ENCODE measurements at places on chromosomes 5 and 9. TPM values are rescaled to one million over a fixed set of nuclear protein-coding genes. Genes with fewer than 3 reads are reported as not detected.

GRCh38 chr5:17230808-17231525 lies 13.5 kb downstream of the BASP1 start:
- H3K36me3 ChIP-seq = peaks cover 15% of the 10 kb centered on the region
- peaks cover 3% of the 10 kb centered on the region for H3K27me3 ChIP-seq
- H3K4me1 ChIP-seq = peaks cover 32% of the 10 kb centered on the region
- DNase-seq = no peak

- H3K27ac ChIP-seq = peak overlapping the region; percentile 9
- peaks cover 12% of the 10 kb centered on the region for H3K27me3 ChIP-seq
- peaks cover 12% of the 10 kb centered on the region for H3K36me3 ChIP-seq
- DNase-seq = no peak
- H3K4me1 ChIP-seq = peaks cover 13% of the 10 kb centered on the region
These were observed 74.9 kb upstream of the PHYKPL start for GRCh38 chr5:178307267-178308045.

DNA sequence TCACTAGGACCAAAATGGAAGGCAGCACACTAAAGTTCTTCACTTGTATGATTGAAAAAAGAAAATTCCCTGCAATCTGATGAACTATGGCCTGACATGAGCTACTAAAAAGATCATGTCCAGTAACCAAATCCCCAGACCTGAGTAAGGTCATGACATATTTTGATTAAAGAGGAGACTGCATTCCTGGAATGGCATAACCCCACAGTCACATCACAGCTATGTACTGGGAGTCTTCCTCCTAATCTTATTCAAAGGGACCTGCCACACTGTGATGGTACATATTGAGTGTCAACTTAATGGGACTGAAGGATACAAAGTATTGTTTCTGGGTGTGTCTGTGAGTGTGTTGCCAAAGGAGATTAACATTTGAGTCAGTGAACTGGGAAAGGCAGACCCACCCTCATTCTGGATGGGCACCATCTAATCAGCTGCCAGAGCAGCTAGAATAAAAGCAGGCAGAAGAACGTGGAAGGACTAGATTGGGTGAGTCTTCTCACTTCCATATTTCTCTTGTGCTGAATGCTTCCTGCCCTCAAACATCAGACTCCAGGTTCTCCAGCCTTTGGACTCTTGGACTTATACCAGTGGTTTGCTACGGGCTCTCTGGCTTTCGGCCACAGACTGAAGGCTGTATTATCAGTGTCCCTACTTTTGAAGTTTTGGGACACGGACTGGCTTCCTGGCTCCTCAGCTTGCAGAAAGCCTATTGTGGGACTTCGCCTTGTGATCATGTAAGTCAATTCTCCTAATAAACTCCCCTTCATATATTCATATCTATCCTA lies 345.0 kb downstream of the TMEM38B start:
- H3K27me3 ChIP-seq = peaks cover 2% of the 10 kb centered on the region
- H3K4me1 ChIP-seq = no peaks in the 10 kb centered on the region
- no peak for DNase-seq
- no peaks in the 10 kb centered on the region for H3K36me3 ChIP-seq
- H3K27ac ChIP-seq = no peak overlapping the region

GRCh38 chr9:137007108-137007815 lies 10.9 kb upstream of the CLIC3 start:
- H3K27ac ChIP-seq = no peak overlapping the region
- no peak overlapping the region for H3K4me3 ChIP-seq
- no peaks in the 10 kb centered on the region for H3K4me1 ChIP-seq

Gene PHYHD1
- 10.3 TPM for total RNA-seq

DNA sequence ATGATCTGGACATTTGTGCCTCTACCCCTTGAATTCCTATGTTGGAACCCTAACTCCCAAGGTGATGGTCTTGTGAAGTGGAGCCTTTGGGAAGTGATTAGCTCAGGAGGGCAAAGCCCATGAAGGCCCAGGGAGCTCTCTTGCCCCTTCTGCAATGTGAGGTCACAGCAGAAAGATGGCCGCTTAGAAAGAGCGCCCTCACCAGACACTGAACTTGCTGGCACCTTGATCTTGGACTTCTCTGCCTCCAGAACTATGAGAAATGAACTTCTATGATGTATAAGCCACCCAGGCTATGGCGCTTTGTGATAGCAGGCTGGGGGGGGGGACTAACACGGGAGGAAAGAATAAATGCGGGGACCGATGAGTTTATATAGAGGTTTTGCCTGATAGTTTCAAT lies 45.3 kb downstream of the AGXT2 start:
- no peak overlapping the region for H3K4me3 ChIP-seq
- no peak for DNase-seq
- no peaks in the 10 kb centered on the region for H3K36me3 ChIP-seq
- peaks cover 2% of the 10 kb centered on the region for H3K27me3 ChIP-seq
- H3K4me1 ChIP-seq = no peaks in the 10 kb centered on the region

DNA sequence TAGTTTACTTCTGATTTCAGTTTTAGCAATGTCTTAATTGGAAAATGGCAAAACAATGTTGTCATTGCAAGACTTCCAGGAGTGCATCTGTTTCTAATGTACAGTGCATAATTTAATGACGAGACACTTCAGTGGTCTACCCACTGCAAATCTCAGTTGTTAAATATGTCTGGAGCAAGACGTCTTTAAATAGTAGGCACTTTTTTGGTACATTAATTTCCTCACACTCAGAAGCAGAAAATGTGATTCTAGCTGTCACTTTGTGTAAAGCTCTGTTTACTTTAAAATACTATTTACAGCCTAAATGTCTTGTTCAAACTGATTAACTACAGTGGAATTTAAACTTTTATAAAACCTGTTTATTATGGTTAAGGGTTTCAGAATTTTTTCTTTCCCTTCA lies 815.5 kb downstream of the TLE1 start:
- no peaks in the 10 kb centered on the region for H3K27me3 ChIP-seq
- H3K36me3 ChIP-seq = no peaks in the 10 kb centered on the region
- DNase-seq = no peak
- H3K4me1 ChIP-seq = no peaks in the 10 kb centered on the region
- no peak overlapping the region for H3K27ac ChIP-seq

Gene IFNA2
- total RNA-seq = not detected

Gene OR1J1
- not detected for total RNA-seq

Gene PELO
- total RNA-seq = 31.0 TPM

Gene HEMGN
- total RNA-seq = 0.44 TPM

- H3K4me3 ChIP-seq = no peak overlapping the region
- H3K36me3 ChIP-seq = peaks cover 4% of the 10 kb centered on the region
- H3K4me1 ChIP-seq = no peaks in the 10 kb centered on the region
- no peak for DNase-seq
- H3K27me3 ChIP-seq = peaks cover 6% of the 10 kb centered on the region
- H3K27ac ChIP-seq = no peak overlapping the region
These were observed 373 bp downstream of the FBXW5 start for GRCh38 chr9:136944212-136944518.

- no peak overlapping the region for H3K27ac ChIP-seq
- no peaks in the 10 kb centered on the region for H3K36me3 ChIP-seq
- no peak for DNase-seq
- H3K4me3 ChIP-seq = no peak overlapping the region
- no peaks in the 10 kb centered on the region for H3K27me3 ChIP-seq
These were observed 1072.3 kb upstream of the DMAC1 start for GRCh38 chr9:8871796-8872445.

GRCh38 chr9:107732781-107733522 lies 243.4 kb upstream of the KLF4 start:
- peaks cover 3% of the 10 kb centered on the region for H3K27me3 ChIP-seq
- H3K4me3 ChIP-seq = no peak overlapping the region
- H3K27ac ChIP-seq = no peak overlapping the region
- H3K4me1 ChIP-seq = peaks cover 7% of the 10 kb centered on the region

- H3K4me3 ChIP-seq = no peak overlapping the region
- peaks cover 13% of the 10 kb centered on the region for H3K27me3 ChIP-seq
- H3K36me3 ChIP-seq = peaks cover 15% of the 10 kb centered on the region
- DNase-seq = no peak
These were observed 66.6 kb downstream of the SERINC5 start for GRCh38 chr5:80189201-80189600.

Gene SHOC1
- not detected for total RNA-seq

Gene HTR4
- not detected for total RNA-seq

DNA sequence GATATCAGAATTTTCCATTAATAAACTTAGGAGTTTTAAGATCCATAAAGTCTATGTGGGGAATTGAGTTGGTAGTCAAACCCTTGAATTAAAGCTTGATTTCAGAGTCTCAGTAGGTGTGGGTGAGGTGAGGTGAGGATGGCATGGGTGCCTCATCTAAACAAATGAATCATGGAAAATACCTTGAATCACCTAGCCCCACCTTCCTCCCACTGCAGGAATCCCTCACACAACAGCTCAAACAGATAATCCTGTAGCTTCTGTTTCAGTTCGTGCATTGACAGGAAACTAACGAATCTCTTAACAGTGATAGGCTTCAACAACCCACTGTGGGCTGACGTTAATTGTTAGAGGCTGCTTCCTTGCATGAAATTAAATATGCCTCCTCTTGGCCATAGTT lies 185.0 kb downstream of the SREK1 start:
- H3K27me3 ChIP-seq = peaks cover 3% of the 10 kb centered on the region
- H3K27ac ChIP-seq = no peak overlapping the region
- no peaks in the 10 kb centered on the region for H3K4me1 ChIP-seq
- DNase-seq = no peak
- H3K36me3 ChIP-seq = no peaks in the 10 kb centered on the region

DNA sequence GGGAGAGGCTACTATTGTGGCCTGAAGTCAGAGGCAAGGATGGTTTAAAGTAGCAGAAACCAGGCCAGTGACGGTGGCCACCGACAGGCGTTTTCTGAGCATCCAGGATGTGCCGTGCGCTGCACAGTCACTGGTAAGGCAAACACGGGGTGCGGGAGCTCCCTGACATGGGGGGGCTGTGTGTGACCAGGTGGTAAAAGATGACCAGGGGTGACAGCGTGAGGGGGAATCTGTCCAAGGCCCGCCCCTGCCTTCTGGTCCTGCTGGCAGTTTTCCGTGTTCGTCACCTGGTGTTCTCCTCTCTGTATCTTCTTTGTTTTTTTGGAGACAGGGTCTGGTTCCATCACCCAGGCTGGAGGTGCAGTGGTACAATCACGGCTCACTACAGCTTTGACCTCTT lies 167.4 kb downstream of the ICE1 start:
- H3K27me3 ChIP-seq = peaks cover 2% of the 10 kb centered on the region
- peaks cover 17% of the 10 kb centered on the region for H3K4me1 ChIP-seq
- H3K36me3 ChIP-seq = no peaks in the 10 kb centered on the region
- DNase-seq = no peak
- no peak overlapping the region for H3K27ac ChIP-seq

DNA sequence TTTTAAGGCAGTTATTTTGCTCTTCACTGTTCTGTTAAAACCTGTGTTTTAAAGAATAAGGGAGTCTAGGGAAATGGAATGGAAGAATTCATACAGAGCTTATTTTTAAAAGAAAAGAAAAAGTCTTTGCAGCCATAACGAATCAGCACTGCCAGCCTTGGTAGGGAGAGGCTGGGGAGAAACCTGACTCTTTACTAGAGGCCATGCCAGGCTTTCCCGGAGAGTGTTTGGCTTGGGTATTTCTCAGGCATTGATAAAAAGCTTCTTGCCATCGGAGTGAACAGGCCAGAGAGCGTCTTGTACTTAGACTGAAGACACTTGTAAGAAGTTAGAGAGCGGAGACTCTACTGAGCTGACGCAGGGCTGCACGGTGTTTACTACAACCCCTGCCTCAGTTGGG lies 72.7 kb upstream of the NFIL3 start:
- H3K36me3 ChIP-seq = no peaks in the 10 kb centered on the region
- H3K4me1 ChIP-seq = peaks cover 16% of the 10 kb centered on the region
- peaks cover 1% of the 10 kb centered on the region for H3K27me3 ChIP-seq
- H3K4me3 ChIP-seq = no peak overlapping the region
- DNase-seq = no peak

DNA sequence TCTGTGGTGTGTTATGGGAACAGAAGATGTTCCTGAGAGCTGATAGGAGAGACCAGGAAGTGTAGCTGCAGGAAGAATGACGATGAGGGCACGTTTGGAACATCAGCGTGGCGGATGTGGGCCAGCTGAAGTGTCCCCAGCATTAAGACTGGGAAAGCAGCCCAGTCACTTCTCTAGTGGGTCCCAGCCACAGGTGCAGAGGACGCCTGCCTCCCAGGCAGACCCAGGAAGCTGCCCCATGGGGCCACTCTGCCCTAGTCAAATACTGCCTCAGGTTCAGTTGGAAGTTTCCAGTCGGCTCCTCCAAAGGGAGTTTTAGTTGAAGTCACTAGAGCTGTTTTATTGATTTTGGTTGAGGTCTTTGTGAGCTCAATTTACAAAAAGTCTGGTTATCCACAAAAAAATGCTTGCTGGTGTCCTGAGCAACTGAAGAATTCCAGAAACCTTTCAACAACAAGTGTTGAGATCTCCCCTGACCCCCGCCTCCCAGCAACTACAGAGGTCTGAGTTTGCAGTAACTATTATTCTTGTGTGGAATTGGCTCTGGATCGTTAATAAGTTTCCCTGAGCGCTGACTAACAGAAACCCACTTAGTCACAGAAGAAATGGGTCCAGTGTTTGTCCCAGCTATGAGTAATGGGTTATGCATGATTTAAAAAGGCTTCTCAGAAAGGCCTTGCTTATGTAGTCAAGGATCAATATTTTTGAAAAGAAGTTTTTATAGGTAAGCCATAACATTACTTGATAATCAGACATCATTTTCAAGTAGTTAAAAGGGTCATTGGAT lies 294.1 kb downstream of the FANCC start:
- H3K4me1 ChIP-seq = peaks cover 10% of the 10 kb centered on the region
- peaks cover 12% of the 10 kb centered on the region for H3K36me3 ChIP-seq
- no peak overlapping the region for H3K27ac ChIP-seq
- no peak for DNase-seq
- H3K27me3 ChIP-seq = no peaks in the 10 kb centered on the region

Gene PCDHGA11
- total RNA-seq = 10.8 TPM

Gene CAMK4
- total RNA-seq = 34.5 TPM

DNA sequence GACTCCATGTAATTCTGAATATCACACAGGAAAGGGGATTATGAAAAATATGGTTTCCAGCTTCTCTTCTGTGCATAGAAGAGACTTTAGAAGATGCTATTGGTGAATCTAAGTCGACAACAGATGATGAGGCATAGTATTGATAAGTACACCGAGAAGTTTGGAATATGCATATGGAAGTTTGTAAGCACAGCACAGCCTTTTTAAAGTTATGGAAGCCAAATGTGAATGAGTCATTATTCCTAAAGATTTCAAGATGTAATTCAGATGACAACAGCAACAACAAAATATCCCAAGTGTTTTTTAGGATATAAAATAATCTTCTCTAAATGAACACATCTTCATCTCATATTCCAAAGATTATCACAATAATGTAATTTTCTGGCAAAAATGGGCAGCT lies 1723.3 kb downstream of the EFNA5 start:
- no peaks in the 10 kb centered on the region for H3K36me3 ChIP-seq
- H3K4me3 ChIP-seq = no peak overlapping the region
- no peaks in the 10 kb centered on the region for H3K4me1 ChIP-seq
- no peaks in the 10 kb centered on the region for H3K27me3 ChIP-seq
- no peak overlapping the region for H3K27ac ChIP-seq

DNA sequence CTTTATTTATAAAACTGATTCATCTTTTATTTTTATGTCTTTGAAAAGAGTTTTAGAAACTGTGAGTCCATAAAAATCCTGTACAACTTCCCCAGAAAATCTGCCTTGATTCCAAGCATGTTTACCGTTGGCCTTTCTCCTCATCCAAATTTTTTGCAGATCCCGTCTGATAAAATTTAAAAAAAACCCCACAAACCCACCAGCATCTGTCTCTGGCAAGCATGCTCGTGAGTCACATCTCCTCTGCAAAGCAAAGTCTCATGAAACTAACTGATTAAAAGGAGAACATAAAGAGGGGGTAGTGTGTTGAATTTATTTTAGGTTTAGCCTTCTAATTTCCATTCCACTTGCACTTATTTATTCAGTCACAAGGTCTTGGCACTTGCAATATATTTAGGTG lies 109.4 kb downstream of the MAT2B start:
- H3K4me3 ChIP-seq = no peak overlapping the region
- H3K27me3 ChIP-seq = peaks cover 1% of the 10 kb centered on the region
- H3K36me3 ChIP-seq = no peaks in the 10 kb centered on the region
- no peak for DNase-seq
- H3K4me1 ChIP-seq = no peaks in the 10 kb centered on the region
- H3K27ac ChIP-seq = no peak overlapping the region

Gene F2RL2
- total RNA-seq = 311 TPM

Gene SOHLH1
- total RNA-seq = 0.18 TPM

Measured in endothelial cell (in vitro differentiated cells).